ENCODE measurements at places on chromosomes 11 and 22. TPM values are rescaled to one million over a fixed set of nuclear protein-coding genes. Genes with fewer than 3 reads are reported as not detected.

- no peaks in the 10 kb centered on the region for H3K36me3 ChIP-seq
- peak overlapping the region; percentile 64 for H3K4me3 ChIP-seq
- H3K27me3 ChIP-seq = no peaks in the 10 kb centered on the region
Observed at GRCh38 chr11:3160252-3161031, 4.7 kb downstream of the OSBPL5 start.

SLC15A3 gene
- total RNA-seq = 14.3 TPM

GRCh38 chr22:47724751-47725150 lies 962.3 kb downstream of the TBC1D22A start:
- H3K4me3 ChIP-seq = no peak overlapping the region
- no peak overlapping the region for H3K27ac ChIP-seq
- no peaks in the 10 kb centered on the region for H3K27me3 ChIP-seq
- no peaks in the 10 kb centered on the region for H3K4me1 ChIP-seq
- no peaks in the 10 kb centered on the region for H3K36me3 ChIP-seq

C11orf42 gene
- not detected for total RNA-seq

GRCh38 chr11:77046060-77046501 lies 11.9 kb downstream of the B3GNT6 start:
- peaks cover 15% of the 10 kb centered on the region for H3K4me1 ChIP-seq
- no peak overlapping the region for H3K4me3 ChIP-seq
- H3K36me3 ChIP-seq = no peaks in the 10 kb centered on the region
- peaks cover 43% of the 10 kb centered on the region for H3K27me3 ChIP-seq
- no peak overlapping the region for H3K27ac ChIP-seq
- DNase-seq = no peak

LIF gene
- total RNA-seq = 0.17 TPM

PGA4 gene
- total RNA-seq = 0.76 TPM
